ENCODE measurements at places on chromosomes 4 and X.

GRCh38 chr4:159013692-159014091 is 89.2 kb upstream of the RAPGEF2 start:
- DNase-seq = no peak

DNA sequence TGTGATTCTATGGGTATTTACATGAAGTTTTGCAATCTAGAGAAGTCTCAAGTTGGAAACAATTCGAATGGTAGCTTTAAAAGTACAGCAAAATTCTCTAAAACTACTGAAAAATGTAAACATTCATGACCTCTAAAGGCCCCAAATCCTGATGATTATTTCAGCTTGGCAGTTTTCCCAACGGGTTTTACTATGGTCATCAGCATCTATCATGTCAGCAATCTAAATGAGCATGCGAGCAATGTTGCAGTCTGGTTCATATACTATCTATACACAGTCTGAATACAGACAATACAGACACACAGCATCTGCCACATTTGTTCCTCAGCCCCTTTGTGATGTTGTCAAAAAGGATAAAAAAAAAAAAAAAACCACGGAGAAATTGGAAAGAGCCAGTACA is 790.3 kb upstream of the HTR2C start:
- DNase-seq = no peak

DNA sequence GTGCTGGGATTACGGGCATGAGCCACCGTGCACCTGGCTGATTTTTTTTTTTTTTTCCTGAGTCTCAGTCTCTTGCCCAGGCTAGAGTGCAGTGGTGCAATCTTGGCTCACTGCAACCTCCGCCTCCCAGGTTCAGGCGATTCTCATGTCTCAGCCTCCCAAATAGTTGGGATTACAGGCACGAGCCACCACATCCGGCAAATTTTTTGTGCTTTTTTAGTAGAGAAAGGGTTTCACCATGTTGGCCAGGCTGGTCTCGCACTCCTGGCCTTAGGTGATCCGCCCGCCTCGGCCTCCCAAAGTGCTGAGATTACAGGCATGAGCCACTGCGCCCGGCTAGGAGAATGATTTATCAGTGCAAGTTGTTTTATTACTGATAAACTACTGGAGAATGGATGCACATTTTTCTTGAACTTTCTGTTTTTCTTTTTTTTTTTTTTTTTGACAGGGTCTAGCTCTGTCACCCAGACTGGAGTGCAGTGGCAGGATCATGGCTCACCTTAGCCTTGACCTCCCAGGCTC is 39.7 kb upstream of the DHRSX start:
- no peak for DNase-seq

DNA sequence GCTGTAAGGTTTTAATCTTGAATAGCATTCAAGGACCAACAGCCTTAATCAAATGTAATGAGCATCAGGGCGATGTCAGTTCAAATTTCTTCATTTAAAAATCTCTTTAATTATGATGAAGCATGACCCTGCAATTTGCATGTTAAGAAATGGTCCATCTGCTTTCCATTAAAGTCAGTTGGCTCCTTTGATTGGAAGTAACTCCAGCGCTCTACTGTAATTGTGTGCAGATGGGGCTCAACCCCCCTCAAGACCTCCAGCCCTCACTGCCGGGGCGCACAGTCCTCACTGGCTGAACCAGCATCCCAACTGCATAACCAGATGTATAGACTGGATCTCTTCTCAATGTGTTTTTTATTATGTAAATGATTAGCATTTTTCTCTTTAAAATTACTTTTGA is 126.9 kb downstream of the VCX3B start:
- DNase-seq = no peak

GRCh38 chr4:1112174-1112820 is 1.1 kb downstream of the RNF212 start:
- DNase-seq = no peak

DNA sequence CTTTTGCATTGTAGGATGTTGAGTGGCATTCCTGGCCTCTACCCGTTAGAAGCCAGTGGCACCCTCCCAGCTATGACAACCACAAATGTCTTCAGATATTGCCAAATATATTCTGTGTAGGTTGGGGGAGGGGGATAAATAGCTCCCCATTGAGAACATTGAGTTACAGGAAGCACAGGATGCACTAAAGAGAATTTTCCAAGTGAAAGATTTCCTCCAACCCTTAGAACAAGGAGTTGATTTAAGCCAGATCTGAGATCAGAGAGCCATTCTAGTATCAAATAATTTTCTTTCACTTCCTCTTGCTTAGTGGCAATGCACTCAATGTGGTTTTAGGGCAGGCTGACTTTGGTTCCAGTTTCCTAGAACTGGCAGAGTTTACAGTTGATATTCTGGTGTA is 436.6 kb downstream of the C4orf33 start:
- DNase-seq = no peak

DNA sequence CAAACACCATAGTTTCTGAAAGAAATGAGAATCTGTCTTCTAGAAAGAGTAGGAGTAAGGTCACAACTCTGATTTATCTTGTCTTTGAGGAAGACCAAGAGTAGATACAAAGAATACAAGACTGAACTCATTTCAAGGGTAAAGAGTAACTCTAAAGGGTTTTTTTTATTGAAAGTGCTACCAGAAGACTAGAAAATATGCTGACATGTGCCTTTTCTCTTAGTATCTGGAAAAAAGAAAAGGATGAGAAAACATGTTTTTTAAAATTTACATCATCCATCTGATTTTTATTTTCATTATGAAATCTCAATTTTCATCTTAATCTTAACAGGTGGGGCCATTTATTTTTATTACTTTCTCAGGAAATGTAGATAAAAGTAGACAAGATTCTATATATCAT is 43.0 kb downstream of the UNC5C start:
- no peak for DNase-seq

DNA sequence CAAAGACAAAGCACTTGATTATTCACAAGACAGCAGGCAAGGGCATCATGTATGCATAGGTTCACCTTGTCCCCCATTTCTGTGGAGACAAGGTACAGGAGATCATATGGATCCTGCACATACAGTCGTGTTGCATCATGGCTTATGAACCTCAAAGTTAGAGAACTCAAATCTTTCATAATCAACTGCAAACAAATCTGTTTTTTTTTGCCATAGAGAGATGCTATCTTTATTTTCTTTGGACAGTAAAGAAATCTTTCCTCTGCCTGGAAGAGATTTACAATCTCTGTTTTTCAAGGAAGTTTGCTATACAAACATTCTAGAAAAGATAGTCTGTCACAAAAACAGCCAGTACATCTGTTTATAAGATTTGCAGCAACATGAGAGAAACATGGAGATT is 578.8 kb downstream of the ANKRD50 start:
- no peak for DNase-seq

- no peak for DNase-seq
These were observed 56.7 kb downstream of the SPINK2 start for GRCh38 chr4:56764775-56765174.

DNA sequence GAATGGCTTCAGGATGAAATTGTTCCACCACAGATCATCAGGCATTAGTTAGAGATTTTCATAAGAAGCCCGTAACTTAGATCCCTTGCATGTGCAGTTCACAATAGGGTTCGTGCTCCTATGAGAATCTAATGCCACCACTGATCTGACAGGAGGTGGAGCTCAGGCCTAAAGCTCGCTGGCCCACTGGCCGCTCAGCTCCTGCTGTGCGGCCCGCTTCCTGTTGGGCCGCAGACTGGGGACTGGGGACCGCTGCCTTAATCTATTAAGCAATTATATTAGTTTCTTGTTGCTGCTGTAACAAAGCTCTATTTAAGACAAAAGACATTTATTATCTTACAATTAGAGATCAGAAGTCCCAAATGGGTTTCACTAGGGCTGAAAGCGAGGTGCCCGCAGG is 205.6 kb downstream of the LARP7 start:
- DNase-seq = no peak

DNA sequence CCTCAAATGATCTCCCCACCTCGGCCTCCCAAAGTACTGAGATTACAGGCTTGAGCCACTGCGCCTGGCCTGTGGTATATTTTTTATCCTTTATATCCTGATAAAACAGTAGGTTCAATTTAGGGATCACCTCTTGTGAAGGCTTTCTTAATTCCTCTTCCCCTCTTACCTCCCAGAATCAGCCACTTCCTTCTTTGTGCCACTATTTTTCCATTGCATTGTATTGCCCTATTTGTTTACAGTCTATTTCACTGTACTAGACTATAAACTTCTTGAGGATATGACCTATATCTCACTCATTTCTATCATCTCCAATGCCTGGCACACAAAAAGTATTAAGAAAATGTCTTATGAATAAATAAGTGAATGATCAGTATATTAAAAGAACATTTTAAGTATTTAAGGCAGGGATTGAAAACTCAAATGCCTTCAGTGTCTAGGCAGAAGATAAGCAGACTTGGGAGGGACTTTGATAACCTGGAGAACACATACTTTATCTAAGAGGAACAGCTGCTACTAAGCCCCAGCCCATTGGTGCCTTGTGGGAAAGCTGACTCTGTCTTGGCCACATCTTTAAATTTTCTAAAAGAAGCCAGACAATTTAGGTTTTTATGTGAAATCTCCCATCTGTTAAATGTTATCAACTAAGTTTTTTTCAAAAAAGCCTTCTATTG is 82.3 kb upstream of the OGT start:
- DNase-seq = no peak

- DNase-seq = peak; percentile 2
These were observed 49.6 kb downstream of the KLF8 start for GRCh38 chrX:56281789-56282188.

DNA sequence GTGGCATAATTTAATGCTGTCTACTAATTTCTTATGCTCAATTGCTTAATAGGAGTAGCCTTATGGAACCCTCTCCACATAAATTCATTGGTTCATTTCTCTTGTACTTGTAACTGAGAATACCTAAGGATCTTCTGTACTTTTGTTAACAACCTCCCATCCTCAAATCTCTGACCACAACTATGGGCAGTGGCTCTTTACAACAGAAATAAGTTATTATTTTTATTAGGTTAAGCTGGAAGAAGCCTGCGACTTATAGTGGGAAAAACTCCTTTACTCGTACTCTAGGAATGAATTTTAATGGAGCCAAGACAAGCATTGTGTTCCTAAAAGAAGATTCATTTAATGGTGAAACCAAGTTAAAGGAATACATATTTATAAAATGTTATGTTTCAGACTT is 337.1 kb upstream of the CTSO start:
- DNase-seq = no peak

DNA sequence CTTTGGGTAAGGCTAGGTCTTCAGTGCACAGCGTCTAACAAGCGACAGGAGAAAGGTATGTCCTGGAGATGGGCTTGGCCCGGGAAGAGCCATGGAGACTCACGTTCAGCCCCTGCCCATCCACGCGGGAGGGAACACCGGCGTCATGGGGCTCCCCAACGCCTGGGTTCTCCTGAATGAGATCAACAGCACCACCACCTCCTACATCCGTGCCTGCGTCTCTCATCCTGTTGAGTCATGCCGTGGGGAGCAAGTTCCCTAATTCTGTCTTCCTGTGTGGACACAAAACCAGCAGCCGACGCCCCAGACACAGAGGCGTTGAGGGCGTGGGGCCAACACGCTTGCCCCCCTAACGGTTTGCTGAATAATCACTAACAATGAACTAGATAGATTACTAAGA is 20.1 kb upstream of the IL3RA start:
- no peak for DNase-seq

DNA sequence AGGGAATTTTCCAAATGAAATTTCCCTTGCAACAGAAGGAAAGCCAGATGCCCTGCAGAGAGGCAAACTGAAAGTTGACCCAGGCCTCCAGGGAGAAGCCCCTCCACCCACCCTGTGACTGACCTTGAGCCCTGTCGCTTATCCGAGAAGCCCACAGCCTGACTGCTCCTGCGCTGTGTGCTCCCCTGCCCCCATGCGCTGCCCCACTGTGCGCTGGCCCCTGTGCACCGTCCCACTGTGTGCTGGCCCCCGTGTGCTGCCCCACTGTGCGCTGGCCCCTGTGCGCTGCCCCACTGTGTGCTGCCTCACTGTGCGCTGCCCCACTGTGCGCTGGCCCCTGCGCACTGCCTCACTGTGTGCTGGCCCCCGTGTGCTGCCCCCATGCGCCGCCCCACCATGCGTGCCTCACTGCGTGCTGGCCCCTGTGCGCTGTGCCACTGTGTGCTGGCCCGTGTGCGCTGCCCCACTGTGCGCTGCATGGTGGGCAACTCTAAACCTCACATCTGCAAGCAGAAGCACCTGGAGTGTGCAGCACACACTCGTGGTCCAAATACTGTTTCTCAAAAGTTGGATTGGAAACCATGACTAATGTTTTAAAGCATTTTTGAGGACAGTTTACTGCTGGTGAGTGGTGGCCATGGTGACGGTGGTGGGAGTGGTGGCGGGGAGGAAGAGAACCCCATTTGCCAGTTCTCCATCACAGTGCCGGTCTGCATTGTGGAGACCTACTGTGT is 8.3 kb upstream of the GRPEL1 start:
- no peak for DNase-seq

DNA sequence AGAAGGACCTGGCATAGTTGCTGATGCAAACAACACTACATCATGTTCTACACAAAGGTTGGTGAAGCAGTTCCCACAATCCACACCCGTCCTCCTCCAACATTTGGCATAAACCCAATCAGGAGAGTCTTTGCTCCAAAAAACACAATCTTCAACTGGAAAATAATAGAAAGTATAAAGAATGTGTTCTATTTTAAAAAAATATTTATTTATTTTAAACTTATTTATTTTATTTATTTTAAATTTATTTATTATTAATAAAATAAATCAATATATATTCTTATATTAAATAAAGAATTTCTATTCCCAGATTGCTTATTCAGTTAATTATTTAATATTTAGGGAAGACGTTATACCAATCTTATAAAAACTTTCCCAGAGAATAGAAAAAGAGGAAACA is 1753.7 kb upstream of the AGA start:
- no peak for DNase-seq

- no peak for DNase-seq
These were observed 140.1 kb downstream of the SPANXN4 start for GRCh38 chrX:143165778-143166177.

- no peak for DNase-seq
These were observed 31.8 kb upstream of the KCNE5 start for GRCh38 chrX:109656774-109657173.

DNA sequence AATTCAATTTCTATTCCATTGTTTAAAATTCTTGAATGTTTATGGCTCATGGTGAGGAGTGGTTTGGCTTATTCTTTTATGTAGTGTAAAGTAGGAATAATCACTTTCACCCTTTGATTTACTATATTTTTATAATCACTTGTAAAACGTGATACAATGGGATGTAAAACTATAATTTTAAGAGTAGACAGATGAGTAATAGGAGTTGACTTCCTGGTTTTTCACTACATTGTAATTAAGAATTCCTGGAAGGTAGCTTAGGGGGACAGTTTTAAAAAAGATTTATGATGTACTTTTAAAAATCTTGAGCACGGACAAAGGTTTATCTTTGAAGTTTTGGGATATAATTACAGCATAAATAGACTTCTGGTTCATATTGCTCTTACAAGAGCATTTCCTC is 65.3 kb downstream of the PDGFC start:
- no peak for DNase-seq

- peak; percentile 8 for DNase-seq
These were observed 219.0 kb upstream of the EMCN start for GRCh38 chr4:100736641-100737451.

GRCh38 chr4:172377486-172378140 is 564.4 kb downstream of the GALNTL6 start:
- no peak for DNase-seq

- DNase-seq = no peak
These were observed 82.7 kb downstream of the TENM3 start for GRCh38 chr4:182325848-182326255.

Data from left kidney (tissue), 8 donors.